ENCODE measurements at places on chromosomes 1 and 21.
A peak's percentile ranks its signal among the peaks of the same experiment; 100 is the strongest.

DNA sequence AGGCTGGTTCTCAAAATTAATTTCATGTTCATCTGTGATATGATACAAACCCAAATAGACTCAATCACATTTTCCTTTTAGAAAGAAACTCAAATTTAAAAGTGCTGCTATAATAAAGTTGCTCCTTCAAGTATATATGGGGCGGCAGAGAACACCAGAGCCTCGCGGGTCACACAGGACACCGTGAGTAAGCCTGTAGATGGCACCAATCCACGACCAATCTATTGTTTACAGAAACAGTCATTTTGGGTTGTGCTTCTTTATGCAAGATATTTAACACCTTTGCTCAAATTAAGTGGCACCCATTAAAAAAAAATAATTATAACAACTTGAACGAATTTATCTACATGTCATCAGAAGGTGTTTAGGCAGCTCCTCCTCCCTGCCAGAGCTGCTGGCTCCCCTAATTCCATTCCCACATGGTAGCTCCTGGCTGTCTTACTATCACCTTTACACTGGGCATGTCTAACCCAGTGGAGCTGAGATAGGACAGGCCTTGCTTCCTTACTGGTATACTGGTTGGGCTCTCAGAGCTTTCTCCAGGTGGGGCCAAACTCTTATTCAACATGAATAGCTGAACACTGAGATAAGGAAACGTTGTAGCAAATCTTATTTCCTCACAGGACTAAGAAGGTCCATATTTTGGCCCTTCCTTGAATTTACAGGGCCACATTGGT is 287.0 kb downstream of the SDCCAG8 start:
- DNase-seq: no peak

DNA sequence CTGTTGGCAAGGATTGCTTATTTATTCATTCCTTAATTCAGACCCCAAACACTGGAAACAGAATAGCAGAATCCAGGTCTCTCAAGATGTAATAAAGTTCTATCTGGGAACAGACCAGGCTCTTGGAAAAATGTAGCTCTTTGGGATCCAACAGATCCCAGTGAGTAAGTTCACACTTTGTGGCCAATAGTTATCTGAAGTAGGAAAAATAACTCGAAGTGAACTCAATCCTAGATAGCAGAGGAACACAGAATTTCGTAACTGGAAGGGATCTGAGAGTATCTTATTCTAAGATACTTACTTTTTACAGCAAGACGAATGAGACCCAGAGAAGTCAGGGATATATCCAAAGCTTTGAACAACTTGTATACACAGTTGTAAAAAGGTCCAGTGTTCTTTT is 150.7 kb upstream of the CD34 start:
- no peak for DNase-seq

GRCh38 chr1:173868266-173869020 is at the start of gene ZBTB37:
Gene ZBTB37 (plus strand): TSS chr1:173868380. CDS start chr1:173870226, 1,846 bp downstream.
- peak; percentile 87 for DNase-seq

- no peak for DNase-seq
Observed at GRCh38 chr21:28148400-28149064, 844.1 kb downstream of the LTN1 start.

GRCh38 chr1:89425056-89425455 is 61.2 kb downstream of the GBP6 start:
- DNase-seq: no peak

Measured in stimulated activated CD8-positive, alpha-beta memory T cell treated with anti-CD3 and anti-CD28 coated beads, Interleukin-4, amount 100 ng/mL, for 1 hour (primary cell).